ENCODE measurements at places on chromosomes 5 and 9.

DNA sequence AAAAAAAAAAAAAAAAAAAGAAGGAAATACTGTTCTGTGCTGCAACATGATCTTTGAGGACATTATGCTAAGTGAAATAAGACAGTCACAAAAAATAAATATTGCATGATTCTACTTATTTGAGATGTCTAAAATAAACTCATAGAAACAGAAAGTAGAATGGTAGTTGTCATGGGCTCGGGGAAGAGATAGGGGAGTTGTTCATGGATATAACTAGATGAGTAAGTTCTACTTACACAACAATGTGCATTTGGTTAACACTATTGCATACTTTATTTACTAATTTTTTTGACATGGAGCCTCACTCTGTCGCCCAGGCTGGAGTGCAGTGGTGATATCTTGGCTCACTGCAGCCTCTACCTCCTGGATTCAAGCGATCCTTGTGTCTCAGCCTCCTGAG, 15.2 kb downstream of the MAML1 start:
- DNase-seq, result no peak

- no peak for DNase-seq
Observed at GRCh38 chr9:95749493-95749892, 126.0 kb upstream of the ERCC6L2 start.

DNA sequence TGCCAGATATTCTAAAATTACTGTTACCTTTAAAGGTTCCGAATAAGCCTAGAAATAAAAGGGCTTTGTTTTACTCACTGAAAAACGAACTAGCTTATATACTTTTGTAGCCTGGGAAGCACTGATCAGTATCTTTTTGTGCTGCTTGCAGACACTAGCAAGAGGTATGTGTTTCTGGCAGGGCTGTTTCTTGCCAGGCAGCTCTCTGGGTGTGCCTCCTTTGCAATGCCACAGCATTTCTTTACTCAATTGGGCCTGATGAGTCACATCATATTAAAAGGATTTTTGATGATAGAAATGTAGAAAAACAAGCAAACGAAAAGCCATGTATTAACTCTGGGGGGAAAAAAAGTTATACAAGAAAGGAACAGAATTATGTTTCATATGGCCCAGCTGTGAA, 35.6 kb downstream of the CD180 start:
- peak; percentile 91 for DNase-seq

- no peak for DNase-seq
Observed at GRCh38 chr5:31385774-31386537, 145.9 kb downstream of the DROSHA start.

- DNase-seq, result no peak
Observed at GRCh38 chr9:1535051-1535450, 480.1 kb upstream of the SMARCA2 start.

- peak; percentile 59 for DNase-seq
Observed at GRCh38 chr5:163439092-163439425, 1.7 kb downstream of the CCNG1 start.

DNA sequence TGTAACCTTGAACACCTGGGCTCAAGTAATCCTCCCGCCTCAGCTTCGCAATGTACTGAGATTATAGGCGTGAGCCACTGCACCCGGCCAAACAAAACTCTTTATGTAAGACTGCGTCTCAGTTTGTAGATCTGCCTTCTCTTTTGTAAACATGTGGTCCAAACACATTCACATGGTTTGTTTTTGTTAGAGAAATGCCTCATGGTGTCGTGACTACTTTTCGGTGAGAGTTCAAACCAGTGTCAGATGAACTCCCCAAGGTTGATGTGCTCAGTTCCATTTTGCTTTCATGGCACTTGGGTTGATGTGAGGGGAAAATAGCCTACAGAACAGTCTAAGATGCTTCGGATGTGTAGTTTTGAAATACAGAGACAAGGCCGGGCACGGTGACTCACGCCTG, 231.6 kb downstream of the GOLPH3 start:
- no peak for DNase-seq

GRCh38 chr5:127519527-127519926, 2.1 kb downstream of the PRRC1 start:
- no peak for DNase-seq

DNA sequence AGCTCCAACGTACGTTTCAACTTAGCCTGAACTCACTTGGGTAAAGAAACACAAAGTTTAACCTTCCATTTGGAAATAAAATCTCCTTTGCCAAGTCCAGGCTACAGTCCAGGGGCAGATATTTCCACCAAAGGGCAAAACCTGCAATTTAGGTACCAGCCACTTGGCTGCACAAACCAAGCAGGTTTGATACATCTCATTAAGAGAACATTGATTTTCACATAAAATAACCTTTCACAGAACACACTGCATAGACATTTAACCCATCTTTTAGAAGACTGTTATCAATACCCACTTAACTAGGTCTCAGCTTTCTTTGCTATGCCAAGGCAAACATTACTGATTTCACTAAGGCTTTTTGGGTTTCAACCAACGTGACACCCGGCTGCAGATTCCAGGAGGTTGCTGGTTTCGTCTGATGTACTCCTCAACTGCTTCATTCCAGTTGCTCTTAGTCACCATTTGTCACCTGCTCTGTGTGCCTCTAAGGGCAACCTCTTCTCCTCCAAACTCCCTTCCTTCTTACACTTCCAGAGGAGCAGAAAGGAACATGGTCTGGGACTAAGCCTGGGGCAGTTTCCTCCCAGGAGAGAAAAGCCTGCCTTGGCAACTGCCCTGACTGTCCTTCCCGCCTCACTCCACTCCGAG, 67.1 kb downstream of the EPB41L4B start:
- peak; percentile 78 for DNase-seq

GRCh38 chr9:100601216-100601615, 23.3 kb downstream of the CAVIN4 start:
- DNase-seq, result peak; percentile 76

DNA sequence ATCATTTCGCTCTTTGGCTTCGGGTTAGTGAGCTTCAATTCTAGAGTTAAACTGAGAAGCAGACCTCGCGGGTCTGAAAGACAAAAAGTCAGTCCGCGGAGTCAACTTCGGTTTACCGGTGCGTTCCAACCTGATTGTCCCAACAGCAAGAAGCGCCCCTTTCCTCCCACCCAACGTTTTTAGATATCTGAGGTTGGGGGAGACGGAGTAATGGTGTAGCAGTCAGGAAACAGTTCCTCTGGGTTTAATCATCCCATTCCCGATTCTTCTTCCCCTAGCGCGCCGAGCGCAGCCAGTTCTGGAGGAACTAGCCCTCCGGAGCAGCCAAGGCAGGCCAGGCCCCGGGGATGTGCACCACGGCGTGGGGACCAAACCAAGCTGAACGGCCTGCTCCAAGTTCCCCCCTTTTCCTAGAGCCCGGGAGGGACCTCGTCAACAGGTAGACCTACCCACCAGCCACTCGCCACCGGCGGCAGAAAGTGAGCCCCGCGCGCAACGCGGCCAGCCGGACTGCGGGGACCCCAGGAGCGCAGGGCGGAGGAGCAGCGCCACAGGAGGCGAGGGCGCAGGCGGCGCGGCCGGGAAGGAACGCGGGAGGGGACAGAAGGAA, 622 bp upstream of the ISL1 start:
- DNase-seq, result no peak
